NCI-H1694 (cell line): ENCODE measurements at places on chromosomes 11 and 22.

DNA sequence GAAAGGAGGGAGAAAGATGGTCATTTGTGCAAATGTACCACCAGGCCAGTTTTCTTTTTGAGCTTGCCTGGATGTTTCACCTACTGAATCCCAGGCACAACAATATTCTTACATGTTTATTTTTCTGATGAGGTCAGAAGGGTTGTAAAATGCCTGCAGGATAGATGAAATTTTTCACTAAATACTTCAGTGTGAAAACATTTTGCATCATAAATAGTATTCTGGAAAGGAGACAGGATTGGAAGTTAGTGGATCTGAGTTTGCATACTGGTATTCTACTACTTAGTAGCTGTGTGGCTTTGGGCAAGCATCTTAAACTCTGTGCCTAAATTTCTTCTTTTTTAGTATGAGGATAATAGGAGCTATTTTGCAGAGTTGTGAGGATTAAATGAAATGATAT is 24.8 kb downstream of the RNF169 start:
- no peak for DNase-seq

DNA sequence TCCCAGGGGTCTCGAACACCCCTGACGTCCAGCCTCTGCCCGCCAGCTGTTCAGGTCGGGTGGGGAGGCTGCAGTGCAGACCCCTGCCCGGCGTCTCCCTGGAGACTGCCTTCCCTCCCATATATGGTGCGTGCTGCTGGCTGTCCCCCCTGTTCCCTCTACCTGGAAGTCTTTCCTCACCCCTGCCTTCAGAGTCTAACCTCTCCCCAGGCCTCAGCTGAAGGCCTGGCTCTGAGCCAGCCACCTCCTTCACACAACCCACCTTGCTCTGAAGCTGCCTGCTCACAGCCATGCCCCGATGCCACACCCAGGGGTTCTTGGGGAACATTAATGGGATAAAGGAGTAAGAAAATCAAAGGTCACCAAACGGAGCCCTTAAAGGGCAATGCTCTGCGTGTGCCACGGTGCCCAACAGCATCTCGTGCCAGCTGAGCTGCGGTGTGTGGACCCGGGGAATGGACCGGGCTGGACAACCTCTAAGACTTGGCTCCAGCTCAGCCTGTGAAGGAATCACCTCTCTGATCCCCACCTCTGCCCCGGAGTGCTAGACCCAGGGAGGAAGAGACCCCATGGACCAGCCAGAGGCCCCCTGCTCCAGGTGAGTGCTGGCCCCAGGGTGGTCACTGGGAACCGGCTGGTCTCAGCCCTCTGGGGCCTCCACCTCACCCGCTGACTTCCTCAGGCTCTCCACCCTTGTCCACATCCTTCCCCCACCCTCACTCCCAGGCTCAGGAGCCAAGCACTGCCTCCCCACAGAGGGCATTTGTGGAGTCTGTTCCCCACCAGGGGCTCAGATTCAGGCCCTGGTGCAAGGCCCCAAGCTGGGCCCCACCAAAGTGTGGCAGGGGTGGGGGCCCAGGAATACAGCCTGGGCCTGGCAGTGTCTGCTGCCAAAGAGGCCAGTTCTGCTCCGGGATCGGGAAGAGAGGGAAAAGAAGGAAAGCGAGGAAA is at the start of gene NLRP6:
NLRP6 (plus strand) TSS at position 407 of the 951 bp plus-strand sequence; CDS start at position 570, 163 bp downstream.
- DNase-seq, result no peak

DNA sequence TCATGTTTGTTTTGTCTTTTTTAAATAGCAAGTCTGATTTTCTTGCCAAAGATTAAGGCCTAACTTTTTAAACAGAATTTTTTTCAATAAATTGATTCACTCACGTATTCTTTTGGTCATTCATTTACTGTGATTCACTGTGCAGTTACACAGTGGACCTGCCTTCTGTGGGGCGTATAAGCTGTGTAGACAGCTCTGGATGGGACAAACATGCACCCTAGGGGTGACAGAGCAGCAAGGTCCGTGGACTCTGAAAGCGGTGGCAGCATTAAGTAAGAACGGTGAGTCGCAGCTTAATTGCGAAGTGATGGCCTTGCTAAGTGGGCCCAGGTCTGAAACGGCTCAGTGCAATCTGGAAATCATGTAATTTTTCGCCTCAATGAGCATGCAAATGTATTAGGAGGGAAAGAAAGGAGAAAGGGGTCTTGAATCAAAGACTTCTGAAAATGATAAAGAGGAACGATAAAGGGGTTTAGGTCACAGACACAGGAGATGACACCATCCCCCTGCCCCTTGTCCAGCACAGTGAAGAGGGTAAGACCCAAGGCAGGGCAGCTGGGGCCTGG is 113.1 kb downstream of the SPATA19 start:
- DNase-seq, result no peak

DNA sequence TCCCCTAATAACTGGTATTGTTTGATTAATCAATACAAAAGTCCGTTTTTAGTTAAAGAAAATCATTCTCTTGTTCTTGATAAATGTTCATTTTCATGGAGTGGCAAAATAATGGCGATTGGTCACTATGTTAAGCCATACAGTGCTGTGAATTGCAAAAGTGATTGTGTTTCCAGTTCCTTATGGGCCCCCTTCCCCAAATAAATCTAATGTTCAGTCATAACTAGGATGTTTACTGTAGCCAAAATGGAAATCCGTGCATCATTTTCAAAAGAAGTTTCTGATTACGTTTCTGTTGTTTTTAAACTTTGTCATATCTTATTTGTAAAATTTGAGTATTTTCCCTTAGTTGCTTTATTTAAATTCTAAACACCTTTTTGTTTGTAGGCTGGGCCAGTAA is 845 bp downstream of the RBM7 start:
- no peak for DNase-seq

DNA sequence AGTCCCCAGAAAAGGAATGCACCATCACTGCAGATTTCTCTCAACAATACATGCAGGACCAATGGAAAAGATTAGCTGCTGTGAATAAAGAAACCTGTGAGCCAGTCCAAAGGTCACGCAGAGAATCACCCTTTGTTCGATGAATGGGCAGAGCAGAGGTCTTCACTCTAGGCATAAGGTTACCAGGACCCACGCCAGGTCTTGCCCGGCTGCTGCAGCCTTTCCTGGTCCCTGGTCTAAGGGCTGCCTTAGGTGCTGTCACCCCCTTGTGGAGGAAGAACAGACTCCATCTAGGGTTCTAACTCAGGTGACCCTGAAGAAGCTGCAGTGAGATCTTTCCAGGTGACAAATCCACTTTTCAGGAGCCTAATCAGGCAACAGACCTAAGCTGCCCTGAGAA is 29.0 kb upstream of the NAP1L4 start:
- DNase-seq, result no peak

GRCh38 chr22:37942133-37942532 is 11.3 kb downstream of the C22orf23 start:
- no peak for DNase-seq

DNA sequence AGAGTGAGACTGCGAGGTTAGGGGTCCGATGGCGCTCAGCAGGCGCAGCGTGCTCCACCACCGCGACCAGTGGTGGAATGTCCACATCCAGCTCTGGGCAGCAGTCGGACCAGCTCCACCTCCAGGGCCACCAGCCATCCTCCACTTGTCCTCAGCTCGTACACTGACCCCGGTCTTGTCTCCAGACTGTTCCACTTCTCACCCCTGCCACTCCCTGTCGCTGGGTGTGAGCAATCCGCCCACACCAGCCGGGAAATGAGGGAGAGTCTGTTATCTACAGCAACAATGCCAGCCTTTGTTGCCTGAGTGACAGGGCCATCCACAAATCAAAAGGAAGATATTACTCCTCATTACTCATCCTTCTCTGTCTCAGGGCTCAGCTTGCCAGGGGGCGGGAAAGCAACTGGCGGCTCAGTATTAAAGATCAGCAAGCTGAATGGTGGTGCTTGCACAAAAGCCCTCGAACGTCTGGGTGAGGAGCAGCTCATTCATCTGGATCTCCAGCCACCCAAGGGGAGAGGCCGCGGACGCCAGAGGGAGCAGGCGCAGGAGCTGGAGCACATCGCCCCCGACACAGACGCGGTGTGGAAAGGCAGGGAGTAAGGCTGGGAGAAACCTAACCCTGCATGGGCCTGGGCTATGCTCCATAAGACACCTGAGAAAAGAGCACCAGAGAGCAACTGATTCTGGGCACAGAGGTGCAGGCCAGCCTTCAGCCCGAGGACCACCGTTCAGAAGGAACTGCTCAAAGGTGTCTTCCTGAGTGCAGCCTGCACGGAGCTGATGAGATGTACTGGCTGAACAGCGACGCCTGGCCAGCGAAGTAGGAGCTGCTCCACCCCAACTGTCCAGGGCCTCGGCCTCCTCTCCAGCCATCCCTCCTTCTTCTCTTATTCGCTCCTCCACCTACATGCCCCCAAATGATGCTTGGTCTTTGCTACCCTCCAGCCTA is 21.9 kb downstream of the IGSF9B start:
- DNase-seq, result no peak

- no peak for DNase-seq
Measured at GRCh38 chr11:35163702-35164496, 24.9 kb downstream of the CD44 start.

DNA sequence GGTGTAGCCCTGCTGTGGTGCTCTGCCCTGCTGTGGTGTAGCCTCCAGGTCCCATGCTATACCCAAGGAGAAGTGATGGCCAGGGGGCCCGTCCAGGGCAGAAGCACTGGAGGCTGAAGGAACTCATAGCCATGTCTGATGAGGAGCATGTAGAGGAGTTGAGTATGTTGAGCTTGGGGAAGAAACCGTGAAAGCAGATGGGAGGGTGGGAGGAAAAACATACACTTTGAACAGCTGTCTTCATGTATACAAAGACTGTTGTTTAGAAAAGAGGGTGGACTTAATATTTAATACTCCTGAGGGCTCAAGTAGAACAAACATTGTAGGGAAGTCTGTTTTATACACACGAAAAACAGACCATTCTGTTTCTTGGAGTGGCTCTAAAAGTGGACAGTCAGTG is 26.6 kb upstream of the TTC12 start:
- no peak for DNase-seq

GRCh38 chr11:134413826-134414731 is 2.0 kb upstream of the B3GAT1 start:
- no peak for DNase-seq

DNA sequence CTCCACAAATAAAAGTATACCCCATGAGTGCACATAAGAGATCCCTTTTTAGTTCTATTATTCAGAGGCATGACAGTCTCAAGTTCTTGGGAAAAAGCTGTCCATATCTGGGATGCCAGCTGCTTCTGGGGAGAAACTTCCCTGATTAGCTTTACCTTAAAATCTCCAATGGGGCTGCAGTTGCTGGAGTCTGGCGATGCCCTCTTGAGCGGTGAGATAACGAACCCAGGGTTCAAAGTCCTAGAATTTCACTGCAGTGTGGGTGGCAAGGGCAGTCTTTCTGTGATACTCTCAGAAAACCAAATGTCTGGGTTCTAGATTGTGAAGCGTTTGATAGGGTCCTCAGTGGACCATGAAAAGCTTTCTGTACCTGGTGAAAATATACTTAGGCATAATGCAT is 7.4 kb upstream of the PRR33 start:
- DNase-seq, result no peak
